ENCODE measurements at places on chromosomes 3 and 15.

- no peak for DNase-seq
These were observed 112.0 kb upstream of the NEO1 start for GRCh38 chr15:72940229-72940622.

GRCh38 chr3:42063888-42064287, 27.3 kb upstream of the TRAK1 start:
- DNase-seq = no peak

- peak; percentile 71 for DNase-seq
These were observed 118.7 kb upstream of the SMAD3 start for GRCh38 chr15:66946578-66947164.

GRCh38 chr3:72982609-72983366, 13.8 kb upstream of the PPP4R2 start:
- DNase-seq = no peak

GRCh38 chr15:44570361-44570760, 33.4 kb downstream of the EIF3J start:
- no peak for DNase-seq

- DNase-seq = no peak
These were observed 573.2 kb upstream of the MDFIC2 start for GRCh38 chr3:70885636-70886035.
